WTC11 (cell line): ENCODE measurements at places on chromosomes 12 and 14.

DNA sequence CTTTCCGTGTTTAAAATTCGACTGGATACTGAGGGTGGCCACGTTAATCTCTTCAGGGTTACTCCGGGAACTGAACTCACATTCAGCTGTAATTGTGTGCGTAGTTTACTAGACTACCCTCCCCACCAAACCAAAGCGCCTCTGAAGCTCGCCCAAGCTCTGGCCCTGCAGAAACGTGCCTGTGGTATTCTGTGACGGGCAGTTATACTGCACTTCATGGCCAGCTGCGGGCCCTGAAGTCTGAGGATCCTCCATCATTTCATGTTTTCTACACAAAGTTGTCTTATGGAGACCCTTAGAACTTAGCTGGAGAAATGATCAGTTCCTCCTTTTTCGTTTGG, 688 bp downstream of the ZNF26 start:
- peak overlapping the region; percentile 90 for H3K4me3 ChIP-seq
- no peak overlapping the region; the same call in 1 of the 2 replicates for H3K27ac ChIP-seq
- peaks cover 44% of the 10 kb centered on the region for H3K36me3 ChIP-seq
- no peaks in the 10 kb centered on the region; the same call in 1 of the 2 replicates for H3K27me3 ChIP-seq
- DNase-seq = no peak

DNA sequence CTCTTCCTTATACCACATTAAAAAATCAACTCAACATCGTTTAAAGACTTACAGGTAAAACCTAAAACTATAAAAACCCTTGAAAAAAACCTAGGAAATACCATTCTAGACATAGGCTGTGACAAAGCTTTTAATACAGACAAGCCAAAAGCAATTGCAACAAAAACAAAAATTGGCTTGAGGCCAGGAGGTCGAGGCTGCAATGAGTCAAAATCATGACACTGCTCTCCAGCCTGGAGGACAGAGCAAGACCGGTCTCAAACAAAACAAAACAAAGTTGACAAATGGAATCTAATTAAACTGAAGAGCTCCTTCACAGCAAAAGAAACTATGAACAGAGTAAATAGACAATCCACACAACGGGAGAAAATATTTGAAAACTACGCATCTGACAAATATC, 1057.8 kb downstream of the FSCB start:
- no peaks in the 10 kb centered on the region for H3K27me3 ChIP-seq
- no peak for DNase-seq
- H3K36me3 ChIP-seq = peaks cover 8% of the 10 kb centered on the region
- H3K4me3 ChIP-seq = no peak overlapping the region
- H3K4me1 ChIP-seq = no peaks in the 10 kb centered on the region

DNA sequence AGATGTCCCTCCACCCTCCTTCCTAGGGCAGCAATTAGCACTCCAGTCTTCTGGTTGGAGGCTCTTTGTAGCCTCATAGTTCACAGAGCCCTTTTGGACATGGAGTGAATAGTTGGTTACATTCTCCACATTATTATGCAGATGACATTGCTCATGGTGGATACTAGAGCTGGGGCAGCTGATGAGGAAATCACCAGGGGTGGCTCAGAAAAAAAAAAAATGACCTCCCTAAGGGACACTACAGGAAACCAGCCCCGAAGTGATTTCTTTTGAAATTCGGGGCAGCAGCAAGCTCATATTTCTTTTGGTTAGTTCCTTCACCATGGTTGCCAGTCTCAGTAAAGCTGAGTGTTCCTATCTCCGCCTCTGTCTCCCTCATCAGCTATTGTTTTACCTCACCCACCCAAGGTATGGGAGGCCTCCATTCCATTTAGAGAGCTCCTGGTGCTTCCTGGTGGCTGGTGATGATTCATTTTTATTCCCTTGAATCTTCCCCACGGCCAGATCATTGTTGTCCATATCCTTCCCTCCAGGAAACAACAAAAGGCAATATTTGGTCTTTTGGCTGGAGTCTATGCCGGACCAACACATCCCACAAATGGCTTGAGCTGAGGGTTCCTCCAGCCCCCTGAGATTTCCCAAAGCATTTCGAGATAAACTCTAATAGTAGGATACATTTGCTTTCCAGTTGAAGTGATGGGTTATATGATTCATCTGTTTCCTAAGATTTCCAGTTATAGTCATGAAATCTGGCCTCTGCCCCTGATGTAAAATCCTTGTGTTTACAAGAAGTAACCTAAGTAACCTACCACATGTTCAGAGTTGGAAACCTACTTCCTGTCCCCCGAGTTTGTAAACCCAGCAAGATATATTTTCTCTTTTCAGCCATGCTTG, 56.2 kb upstream of the NID2 start:
- peaks cover 31% of the 10 kb centered on the region for H3K4me1 ChIP-seq
- H3K36me3 ChIP-seq = peaks cover 3% of the 10 kb centered on the region; the same call in 1 of the 2 replicates
- H3K27ac ChIP-seq = no peak overlapping the region; the same call in 1 of the 2 replicates
- no peak for DNase-seq
- no peaks in the 10 kb centered on the region for H3K27me3 ChIP-seq
- no peak overlapping the region for H3K4me3 ChIP-seq

- H3K36me3 ChIP-seq = no peaks in the 10 kb centered on the region
- H3K27ac ChIP-seq = no peak overlapping the region
- H3K4me3 ChIP-seq = no peak overlapping the region
- peaks cover 19% of the 10 kb centered on the region for H3K4me1 ChIP-seq
- no peak for DNase-seq
- H3K27me3 ChIP-seq = no peaks in the 10 kb centered on the region
These were observed 81.6 kb downstream of the LMO3 start for GRCh38 chr12:16524378-16524777.

DNA sequence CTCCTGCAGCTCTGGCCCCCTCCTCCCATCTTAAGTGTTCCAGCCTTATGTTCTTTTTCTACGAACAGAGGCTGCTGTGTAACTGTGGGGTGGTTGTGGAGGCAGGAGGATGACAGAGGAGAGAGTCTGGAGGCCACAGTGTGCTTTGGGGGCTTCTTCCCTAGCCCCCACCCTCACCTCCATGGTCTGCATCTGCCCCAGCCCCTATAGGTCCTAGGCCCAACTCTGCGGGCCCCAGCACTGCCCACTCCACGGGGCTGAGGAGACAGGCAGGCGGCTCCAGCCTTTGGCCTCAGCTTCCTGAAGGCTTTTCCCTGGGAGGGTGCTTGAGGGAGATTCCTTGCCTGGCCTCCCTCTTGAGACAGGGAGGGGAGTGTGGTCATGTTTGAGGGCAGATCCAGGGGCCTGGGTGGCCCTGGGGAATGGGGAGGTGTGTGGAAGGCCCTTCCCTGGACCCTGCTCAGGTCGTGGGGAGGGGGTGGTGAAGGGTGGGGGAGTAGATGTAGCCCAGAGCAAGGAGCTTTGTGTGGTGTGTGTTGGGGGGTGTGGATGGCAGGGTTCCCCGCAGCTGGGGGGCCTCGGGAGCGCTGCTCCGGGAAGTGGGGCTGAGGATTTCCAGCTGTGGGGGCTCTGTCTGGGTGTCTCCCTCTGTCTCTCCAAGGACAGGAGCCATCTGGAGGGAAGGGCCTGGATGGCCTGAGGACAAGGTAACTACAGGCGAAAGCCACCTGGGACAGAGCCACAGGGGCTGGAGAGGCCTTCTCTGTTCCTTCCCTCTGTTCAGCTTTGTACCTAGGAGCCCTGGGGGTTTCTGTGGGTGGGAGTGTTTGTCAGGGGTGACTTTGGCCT, 1.1 kb downstream of the SMIM41 start:
- no peak overlapping the region for H3K4me3 ChIP-seq
- peaks cover 23% of the 10 kb centered on the region for H3K36me3 ChIP-seq
- H3K27ac ChIP-seq = no peak overlapping the region

DNA sequence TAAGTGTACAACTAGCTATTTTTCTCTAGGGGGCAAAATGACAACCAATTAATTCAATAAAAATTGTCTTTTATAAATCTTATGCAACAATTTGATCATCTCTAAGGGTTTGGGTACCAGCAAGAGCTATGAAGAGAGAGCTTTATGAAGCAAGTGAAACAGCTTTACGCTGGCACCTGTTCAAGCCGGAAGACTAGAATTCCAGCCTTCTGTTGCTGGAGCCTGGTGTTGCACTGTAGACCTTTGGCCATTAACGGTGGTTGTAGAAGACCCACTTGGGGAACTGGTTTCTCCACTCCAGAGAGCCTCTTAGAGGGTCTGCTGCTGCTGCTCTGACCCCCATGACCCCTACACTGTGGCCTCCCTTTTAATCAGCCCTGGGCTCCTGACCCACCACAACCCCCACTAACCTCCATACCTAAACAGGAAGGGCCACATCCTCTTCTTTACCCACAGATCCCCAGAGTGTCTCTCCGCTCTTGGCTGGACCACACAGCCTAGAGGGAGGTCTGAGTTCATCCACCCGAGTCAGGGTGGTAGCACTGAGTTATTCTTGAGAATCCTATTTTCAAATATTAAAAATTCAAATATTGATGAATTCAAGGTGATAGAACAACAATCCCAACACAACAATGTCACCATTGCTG, 54.6 kb upstream of the STON2 start:
- no peak overlapping the region for H3K4me3 ChIP-seq
- H3K36me3 ChIP-seq = no peaks in the 10 kb centered on the region
- H3K27me3 ChIP-seq = no peaks in the 10 kb centered on the region; the same call in 1 of the 2 replicates
- H3K27ac ChIP-seq = no peak overlapping the region
- H3K4me1 ChIP-seq = peaks cover 19% of the 10 kb centered on the region

DNA sequence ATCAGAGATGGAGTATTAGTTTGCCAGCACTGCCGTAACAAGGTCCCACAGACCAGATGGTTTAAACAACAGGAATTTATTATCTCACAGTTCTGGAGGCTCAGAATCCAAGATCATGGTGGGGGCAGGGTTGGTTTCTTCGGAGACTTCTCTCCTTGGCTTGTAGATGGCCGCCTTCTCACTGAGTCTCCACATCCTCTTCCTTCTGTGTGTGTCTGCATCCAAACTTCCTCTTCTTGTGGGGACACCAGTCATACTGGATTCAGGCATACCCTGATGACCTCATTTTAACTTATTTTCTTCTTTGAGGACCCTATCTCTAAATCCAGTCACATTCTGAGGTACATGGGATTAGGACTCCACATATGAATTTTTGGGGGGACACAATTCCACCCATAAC, 455.5 kb downstream of the RGS6 start:
- H3K4me3 ChIP-seq = no peak overlapping the region
- H3K27me3 ChIP-seq = no peaks in the 10 kb centered on the region

GRCh38 chr12:24212496-24212895, 263.0 kb upstream of the SOX5 start:
- no peaks in the 10 kb centered on the region for H3K36me3 ChIP-seq
- H3K27ac ChIP-seq = no peak overlapping the region
- no peak overlapping the region for H3K4me3 ChIP-seq
- DNase-seq = no peak
- peaks cover 19% of the 10 kb centered on the region for H3K4me1 ChIP-seq
- no peaks in the 10 kb centered on the region for H3K27me3 ChIP-seq

GRCh38 chr12:88520436-88520820, 59.8 kb downstream of the KITLG start:
- no peak overlapping the region for H3K4me3 ChIP-seq
- H3K36me3 ChIP-seq = no peaks in the 10 kb centered on the region
- DNase-seq = no peak
